ENCODE measurements at places on chromosomes 1 and 21.

GRCh38 chr1:3727042-3727824 lies 25.0 kb upstream of the CCDC27 start:
- H3K27me3 ChIP-seq = peaks cover 31% of the 10 kb centered on the region
- peak overlapping the region; percentile 53 for H3K27ac ChIP-seq
- no peak for DNase-seq
- no peak overlapping the region for H3K4me3 ChIP-seq
- no peaks in the 10 kb centered on the region for H3K4me1 ChIP-seq

DNA sequence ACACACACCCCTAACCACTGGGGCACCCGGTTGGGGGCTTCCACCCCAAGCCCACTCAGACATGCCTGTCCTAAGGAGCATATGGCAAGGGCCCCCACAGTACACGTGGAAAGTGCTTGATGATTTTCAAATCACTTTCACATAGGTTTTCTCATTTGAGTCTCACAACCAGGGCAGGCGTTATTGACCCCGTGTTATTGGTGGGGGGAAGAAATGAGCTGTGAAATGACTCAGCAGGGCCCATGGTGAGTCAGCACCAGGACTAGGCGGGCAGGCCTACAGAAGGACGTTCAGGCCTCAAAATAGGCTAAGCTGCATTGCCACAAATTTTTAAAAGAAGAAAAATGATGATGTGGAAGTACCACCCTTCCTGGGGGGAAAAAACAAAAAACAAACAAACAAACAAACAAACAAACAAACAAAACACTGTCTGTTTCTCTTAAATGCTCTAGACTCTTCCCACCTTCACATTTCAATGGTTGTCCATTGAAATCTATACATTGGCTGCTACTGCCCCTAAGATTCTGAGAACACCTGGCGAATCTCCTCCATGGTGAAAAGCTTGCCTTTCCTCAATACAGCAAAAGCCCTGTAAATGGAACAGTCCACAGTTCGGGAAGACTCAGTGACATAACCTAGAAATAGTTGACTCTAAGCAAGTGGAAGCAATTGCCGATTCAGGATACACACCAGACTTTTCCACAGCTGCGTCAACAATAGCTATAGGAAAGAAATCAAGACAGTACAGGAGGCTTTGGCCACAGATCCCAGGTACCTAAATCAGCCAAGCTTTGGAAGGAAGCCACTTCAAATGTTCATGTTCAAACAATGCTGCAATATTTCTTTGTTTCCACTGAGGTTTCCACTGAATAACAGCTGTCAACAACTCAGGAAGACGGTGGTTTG lies 234.7 kb downstream of the TOMM20 start:
- no peaks in the 10 kb centered on the region for H3K36me3 ChIP-seq
- DNase-seq = no peak
- H3K27me3 ChIP-seq = no peaks in the 10 kb centered on the region
- no peak overlapping the region for H3K27ac ChIP-seq
- H3K4me1 ChIP-seq = peaks cover 18% of the 10 kb centered on the region
- no peak overlapping the region for H3K4me3 ChIP-seq

- no peak overlapping the region for H3K4me3 ChIP-seq
- H3K27me3 ChIP-seq = no peaks in the 10 kb centered on the region
- no peaks in the 10 kb centered on the region for H3K4me1 ChIP-seq
- H3K36me3 ChIP-seq = peaks cover 5% of the 10 kb centered on the region
- no peak overlapping the region for H3K27ac ChIP-seq
Observed at GRCh38 chr1:176938375-176938774, 226.1 kb downstream of the ASTN1 start.

GRCh38 chr1:93579891-93580290 lies 101.7 kb downstream of the BCAR3 start:
- no peaks in the 10 kb centered on the region for H3K36me3 ChIP-seq
- no peak overlapping the region for H3K4me3 ChIP-seq
- H3K27me3 ChIP-seq = no peaks in the 10 kb centered on the region
- H3K27ac ChIP-seq = no peak overlapping the region
- no peaks in the 10 kb centered on the region for H3K4me1 ChIP-seq

DNA sequence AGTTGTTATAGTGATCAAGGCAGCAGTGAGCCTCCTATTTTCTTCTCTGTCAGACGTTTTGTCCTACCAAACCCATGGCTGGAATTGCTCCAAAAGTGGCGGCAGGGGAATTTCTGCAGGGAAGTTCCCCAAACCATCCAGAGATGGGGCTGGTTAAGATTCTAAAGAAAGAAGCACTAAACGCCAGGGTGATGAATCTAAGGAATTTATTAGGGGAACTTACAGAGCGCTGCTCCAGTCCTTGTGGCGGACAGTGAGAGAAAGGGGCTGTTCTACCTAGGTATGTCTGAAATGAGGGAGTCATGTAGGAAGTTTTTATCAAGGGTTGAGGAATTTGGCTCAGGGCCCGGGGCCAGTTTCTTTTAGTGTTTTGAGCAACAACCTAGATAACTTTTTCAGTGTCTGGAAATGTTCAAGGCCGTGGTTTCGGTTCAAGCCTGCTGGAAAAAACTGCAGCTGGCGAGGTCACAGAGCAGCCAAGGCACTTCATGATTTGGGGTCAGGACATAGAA lies 222.4 kb upstream of the B3GALT2 start:
- peaks cover 13% of the 10 kb centered on the region for H3K4me1 ChIP-seq
- DNase-seq = no peak
- no peaks in the 10 kb centered on the region for H3K27me3 ChIP-seq
- H3K4me3 ChIP-seq = no peak overlapping the region
- no peak overlapping the region for H3K27ac ChIP-seq

DNA sequence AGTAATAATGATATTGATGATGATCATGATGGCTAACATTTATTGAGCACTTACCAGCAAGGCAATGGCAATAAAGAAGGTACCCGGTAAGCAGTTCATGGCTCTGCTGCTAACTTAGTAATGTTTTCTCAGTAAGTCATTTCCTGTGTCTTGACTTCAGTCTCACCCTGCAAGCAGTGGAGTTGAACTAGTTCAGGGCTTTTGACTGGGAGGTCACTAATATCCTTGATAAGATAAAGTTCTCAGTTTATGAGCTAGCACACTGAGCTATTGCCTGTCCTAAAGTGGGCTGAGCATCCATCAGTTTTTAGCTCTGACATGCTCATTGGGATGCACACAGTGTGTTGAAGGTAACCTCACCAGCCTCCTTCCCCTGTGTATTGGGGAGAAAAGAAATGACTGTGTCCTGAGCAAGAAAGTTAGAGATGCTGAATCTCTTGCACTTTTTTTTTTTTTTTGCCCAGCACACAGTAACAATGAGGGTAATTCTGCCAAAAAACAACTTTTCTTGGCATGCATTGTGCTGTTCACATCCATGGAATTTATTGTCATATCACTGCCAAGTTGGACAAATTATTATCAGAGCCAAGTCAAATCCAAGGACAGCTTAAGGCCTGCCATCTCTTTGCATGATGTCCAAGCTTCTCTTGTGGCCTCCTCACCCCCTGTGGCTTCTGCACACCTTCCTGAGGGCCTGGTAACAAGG lies 55.5 kb upstream of the GADD45A start:
- no peak for DNase-seq
- H3K36me3 ChIP-seq = no peaks in the 10 kb centered on the region
- H3K27me3 ChIP-seq = peaks cover 4% of the 10 kb centered on the region
- no peak overlapping the region for H3K4me3 ChIP-seq
- no peak overlapping the region for H3K27ac ChIP-seq

GRCh38 chr1:227767401-227768124 lies 32.3 kb downstream of the SNAP47 start:
- H3K27ac ChIP-seq = peak overlapping the region; percentile 84
- peaks cover 77% of the 10 kb centered on the region for H3K4me1 ChIP-seq
- no peak for DNase-seq
- H3K27me3 ChIP-seq = no peaks in the 10 kb centered on the region
- H3K4me3 ChIP-seq = peak overlapping the region; percentile 45

GRCh38 chr1:189151361-189151760 lies 1326.3 kb downstream of the BRINP3 start:
- H3K36me3 ChIP-seq = no peaks in the 10 kb centered on the region
- no peaks in the 10 kb centered on the region for H3K27me3 ChIP-seq
- H3K27ac ChIP-seq = no peak overlapping the region
- H3K4me1 ChIP-seq = no peaks in the 10 kb centered on the region
- H3K4me3 ChIP-seq = no peak overlapping the region
- DNase-seq = no peak

GRCh38 chr1:109978761-109979488 lies 5.6 kb upstream of the AHCYL1 start:
- no peak overlapping the region for H3K27ac ChIP-seq
- H3K4me3 ChIP-seq = no peak overlapping the region
- DNase-seq = no peak
- H3K36me3 ChIP-seq = no peaks in the 10 kb centered on the region
- no peaks in the 10 kb centered on the region for H3K27me3 ChIP-seq
- no peaks in the 10 kb centered on the region for H3K4me1 ChIP-seq

GRCh38 chr1:228281631-228282328 lies 73.9 kb downstream of the OBSCN start:
- DNase-seq = peak; percentile 14
- no peaks in the 10 kb centered on the region for H3K4me1 ChIP-seq
- no peaks in the 10 kb centered on the region for H3K27me3 ChIP-seq
- H3K4me3 ChIP-seq = no peak overlapping the region
- peak overlapping the region; percentile 71 for H3K27ac ChIP-seq
- H3K36me3 ChIP-seq = no peaks in the 10 kb centered on the region

- H3K27ac ChIP-seq = no peak overlapping the region
- no peaks in the 10 kb centered on the region for H3K36me3 ChIP-seq
- no peaks in the 10 kb centered on the region for H3K4me1 ChIP-seq
- peaks cover 16% of the 10 kb centered on the region for H3K27me3 ChIP-seq
- no peak for DNase-seq
Observed at GRCh38 chr1:178953034-178953433, 72.7 kb upstream of the FAM20B start.

- H3K4me3 ChIP-seq = no peak overlapping the region
- DNase-seq = no peak
- H3K27ac ChIP-seq = no peak overlapping the region
- H3K27me3 ChIP-seq = no peaks in the 10 kb centered on the region
- peaks cover 5% of the 10 kb centered on the region for H3K4me1 ChIP-seq
Observed at GRCh38 chr1:56375326-56375804, 204.0 kb downstream of the PLPP3 start.

DNA sequence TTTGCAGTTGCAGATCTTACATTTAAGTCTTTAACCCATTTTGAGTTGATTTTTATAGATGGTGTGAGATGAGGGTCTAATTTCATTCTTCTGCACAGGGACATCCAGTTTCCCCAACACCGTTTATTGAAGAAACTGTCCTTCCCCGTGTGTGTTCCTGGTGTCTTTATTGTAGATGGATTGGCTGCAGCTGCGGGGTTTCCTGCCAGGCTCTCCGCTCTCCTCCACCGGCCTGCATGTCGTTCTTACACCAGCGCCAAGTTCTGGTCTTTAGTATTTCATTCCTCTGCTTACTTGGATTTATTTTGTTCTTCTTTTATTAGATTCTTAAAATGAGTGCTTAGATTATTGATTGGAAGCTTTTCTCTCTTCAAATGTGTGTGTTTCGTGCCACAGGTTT lies 98.9 kb upstream of the COL6A1 start:
- H3K36me3 ChIP-seq = peaks cover 9% of the 10 kb centered on the region
- peaks cover 26% of the 10 kb centered on the region for H3K27me3 ChIP-seq
- no peak overlapping the region for H3K27ac ChIP-seq
- peaks cover 53% of the 10 kb centered on the region for H3K4me1 ChIP-seq

- no peak overlapping the region for H3K27ac ChIP-seq
- no peaks in the 10 kb centered on the region for H3K36me3 ChIP-seq
- no peak for DNase-seq
- no peaks in the 10 kb centered on the region for H3K27me3 ChIP-seq
- H3K4me1 ChIP-seq = no peaks in the 10 kb centered on the region
- H3K4me3 ChIP-seq = no peak overlapping the region
Observed at GRCh38 chr1:213423041-213423440, 372.0 kb downstream of the RPS6KC1 start.

- H3K36me3 ChIP-seq = no peaks in the 10 kb centered on the region
- H3K27me3 ChIP-seq = no peaks in the 10 kb centered on the region
- no peak for DNase-seq
- H3K4me3 ChIP-seq = no peak overlapping the region
- H3K27ac ChIP-seq = no peak overlapping the region
- peaks cover 6% of the 10 kb centered on the region for H3K4me1 ChIP-seq
Observed at GRCh38 chr1:86788300-86789206, 84.2 kb downstream of the SH3GLB1 start.

GRCh38 chr1:156667968-156668709 lies 9.1 kb downstream of the NES start:
- H3K36me3 ChIP-seq = no peaks in the 10 kb centered on the region
- no peaks in the 10 kb centered on the region for H3K4me1 ChIP-seq
- no peak for DNase-seq
- no peak overlapping the region for H3K27ac ChIP-seq
- H3K4me3 ChIP-seq = no peak overlapping the region

DNA sequence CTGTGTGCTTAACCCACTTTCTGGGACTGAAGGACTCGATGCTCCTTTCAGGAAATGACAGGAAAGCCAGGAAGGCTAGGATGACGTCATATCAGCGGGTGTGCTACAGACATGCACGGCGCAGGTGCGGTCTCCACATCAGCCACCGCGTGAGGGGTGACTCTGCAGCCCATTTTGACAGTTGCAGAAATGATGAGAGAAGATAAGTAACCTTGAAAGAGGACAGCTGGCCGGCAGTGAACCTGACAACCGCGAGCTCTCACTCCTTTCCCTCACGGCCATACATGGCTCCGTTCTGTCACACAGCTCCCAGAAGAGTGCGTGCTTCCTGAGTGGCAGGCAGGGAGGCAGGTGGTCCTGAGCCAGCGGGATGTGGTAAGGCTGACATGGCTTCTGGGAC lies 1.7 kb upstream of the KRTAP10-5 start:
- no peaks in the 10 kb centered on the region for H3K36me3 ChIP-seq
- DNase-seq = no peak
- peaks cover 24% of the 10 kb centered on the region for H3K4me1 ChIP-seq
- no peak overlapping the region for H3K27ac ChIP-seq
- peaks cover 14% of the 10 kb centered on the region for H3K27me3 ChIP-seq
- H3K4me3 ChIP-seq = no peak overlapping the region

DNA sequence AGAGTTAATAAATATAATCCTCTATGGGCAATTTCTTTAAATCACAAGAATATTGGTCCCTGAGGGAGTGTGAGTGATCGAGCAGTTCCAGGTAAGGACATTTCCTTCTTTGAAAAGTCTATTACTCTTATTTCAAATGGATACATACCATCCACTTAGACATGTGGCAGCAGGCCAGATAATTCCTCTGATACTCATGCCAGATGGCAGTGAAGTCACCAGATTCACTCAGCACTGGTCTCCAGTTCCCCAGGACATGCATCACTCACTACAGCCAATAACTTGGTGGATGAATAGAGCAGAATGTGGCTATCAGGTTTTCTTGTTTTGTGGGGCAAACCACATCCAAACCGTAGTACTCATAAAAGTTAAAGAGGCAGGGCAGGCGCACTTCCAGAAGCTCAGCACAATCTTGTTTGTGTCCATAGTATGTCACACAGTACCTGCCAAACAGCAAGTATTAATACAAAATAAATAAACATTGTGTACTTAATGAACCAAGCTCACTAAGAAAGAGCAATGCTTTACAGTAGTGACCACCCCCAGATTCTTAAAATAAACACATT lies 74.2 kb upstream of the CD53 start:
- H3K27ac ChIP-seq = no peak overlapping the region
- no peak for DNase-seq
